Stimulated activated effector memory CD8-positive, alpha-beta T cell treated with anti-CD3 and anti-CD28 coated beads, Interleukin-12 subunit alpha, Interleukin-12 subunit beta, amount 100 ng/mL, for 72 hours (primary cell): ENCODE measurements at places on chromosomes 7 and 10.

DNA sequence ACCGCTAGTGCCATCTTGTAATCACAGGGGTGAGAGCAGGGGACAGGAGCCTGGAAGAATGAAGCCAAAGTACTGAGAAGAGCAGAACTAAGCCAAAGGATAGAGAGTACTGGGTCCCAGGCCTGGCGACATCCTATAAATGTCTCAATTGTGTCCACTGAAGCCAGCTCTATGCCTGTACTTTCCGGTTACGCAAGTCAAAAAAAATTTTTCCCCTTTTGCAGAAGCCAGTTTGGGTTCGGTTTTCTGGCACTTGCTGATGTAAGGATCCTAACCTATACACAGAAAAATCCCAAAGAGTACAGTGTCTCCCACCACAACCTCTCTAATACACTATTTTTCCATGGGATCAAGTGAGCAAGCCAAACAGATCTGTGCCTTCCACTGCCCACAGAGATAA is 61.1 kb downstream of the PLXNA4 start:
- DNase-seq: no peak

DNA sequence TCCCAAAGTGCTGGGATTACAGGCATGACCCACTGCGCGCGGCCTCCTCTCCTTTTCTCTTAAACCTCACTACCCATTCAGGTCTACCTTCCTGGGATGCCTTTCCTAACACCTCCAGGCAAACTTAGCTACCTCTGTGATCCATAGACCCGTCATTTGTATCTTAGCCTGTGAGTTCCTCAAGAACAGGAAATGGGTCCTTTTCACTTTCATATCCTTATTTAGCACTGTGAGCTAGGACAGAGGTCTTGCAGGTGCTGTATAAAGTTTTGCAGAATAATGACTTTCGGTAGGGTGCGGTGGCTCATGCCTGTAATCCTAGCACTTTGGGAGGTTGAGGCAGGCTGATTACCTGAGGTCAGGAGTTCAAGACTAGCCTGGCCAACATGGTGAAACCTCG is 215.7 kb downstream of the RELN start:
- no peak for DNase-seq

GRCh38 chr10:59894114-59894513 is 12.2 kb downstream of the CCDC6 start:
- DNase-seq: no peak

- DNase-seq: no peak
Measured at GRCh38 chr7:24970676-24971075, 9.3 kb downstream of the OSBPL3 start.

GRCh38 chr7:276230-276835 is 13.6 kb upstream of the FOXL3 start:
- no peak for DNase-seq
